Activated naive CD8-positive, alpha-beta T cell treated with anti-CD3 and anti-CD28 coated beads for 36 hours (primary cell): ENCODE measurements at places on chromosomes 3 and 15.

- H3K27ac ChIP-seq: no peak overlapping the region
- H3K27me3 ChIP-seq: peaks cover 60% of the 10 kb centered on the region
- no peaks in the 10 kb centered on the region for H3K36me3 ChIP-seq
Measured at GRCh38 chr15:65400760-65401610, 21.8 kb downstream of the IGDCC4 start.

DNA sequence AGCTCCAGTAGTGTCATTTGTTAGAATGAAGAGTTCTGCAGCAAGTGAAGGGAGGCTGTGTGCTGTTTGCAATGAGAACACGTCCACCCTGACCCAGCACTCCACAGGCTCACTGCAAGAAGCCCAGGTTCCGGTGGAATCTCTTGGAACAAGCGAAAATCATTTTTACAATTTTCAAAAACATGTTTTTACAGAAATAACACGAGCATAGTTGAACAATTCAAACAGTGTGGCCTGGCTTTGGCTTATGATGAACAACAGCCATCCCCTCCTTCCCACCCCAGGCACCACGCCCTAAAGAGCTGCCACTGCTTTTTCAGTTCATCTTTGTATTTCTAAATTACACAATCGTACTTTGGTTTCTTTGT is 59.5 kb upstream of the KY start:
- peaks cover 8% of the 10 kb centered on the region for H3K27me3 ChIP-seq
- no peak overlapping the region for H3K4me3 ChIP-seq
- no peaks in the 10 kb centered on the region for H3K36me3 ChIP-seq
- no peaks in the 10 kb centered on the region for H3K4me1 ChIP-seq

DNA sequence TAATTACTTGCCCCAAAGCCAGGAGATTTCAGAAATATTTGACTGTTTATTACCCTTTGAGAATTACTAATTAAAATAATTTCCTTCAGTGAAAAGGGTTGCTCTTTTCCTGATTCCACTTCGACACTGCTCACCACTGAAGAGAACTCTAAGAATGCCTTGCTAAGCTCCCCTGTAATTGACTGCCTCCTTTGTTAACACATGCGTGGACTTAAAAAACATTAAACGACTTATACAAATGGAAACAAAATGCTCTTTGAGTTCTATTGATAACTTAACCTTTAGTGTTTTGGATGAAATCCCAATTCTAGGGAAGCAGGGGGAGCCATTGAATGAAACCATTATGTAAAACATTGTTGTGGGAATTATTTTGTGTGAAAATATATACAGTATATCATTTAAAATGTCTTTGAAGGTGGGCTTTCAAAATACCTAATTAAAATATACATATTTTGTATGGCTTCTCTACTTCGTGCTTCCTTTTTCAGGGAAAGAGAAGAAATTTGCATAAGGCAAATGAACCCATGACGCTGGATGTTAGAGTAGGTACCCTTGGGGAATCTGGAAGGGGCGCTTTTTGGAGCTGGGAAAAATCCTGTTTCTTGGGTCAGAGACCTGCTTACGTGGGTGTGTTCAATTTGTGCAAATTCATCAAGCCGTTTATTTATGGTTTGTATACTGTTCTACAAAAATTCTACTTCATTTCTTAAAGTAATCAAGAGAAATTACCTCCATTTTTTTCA is 64.2 kb downstream of the WWTR1 start:
- H3K27me3 ChIP-seq: peaks cover 12% of the 10 kb centered on the region
- no peak overlapping the region for H3K27ac ChIP-seq
- no peaks in the 10 kb centered on the region for H3K4me1 ChIP-seq
- no peaks in the 10 kb centered on the region for H3K36me3 ChIP-seq
- no peak overlapping the region for H3K4me3 ChIP-seq

DNA sequence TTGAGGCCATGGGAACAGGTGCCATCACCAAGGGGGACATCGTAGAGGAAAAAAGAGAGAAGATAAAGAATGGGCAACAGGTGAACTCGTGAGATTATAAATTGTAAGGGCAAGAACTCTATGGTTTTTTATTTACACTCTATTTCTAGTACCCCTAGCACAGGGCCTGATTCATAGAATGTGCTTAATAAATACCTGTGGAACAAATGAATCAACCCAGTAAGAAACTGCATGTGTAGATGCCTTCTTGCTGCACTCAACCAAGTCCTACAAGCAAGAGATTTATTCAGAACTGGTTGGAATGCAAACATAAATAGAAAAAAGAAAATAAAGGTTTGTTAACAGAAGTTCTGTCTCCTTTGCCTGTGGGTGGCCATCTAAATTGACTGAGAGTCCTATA is 18.7 kb upstream of the KPNA1 start:
- no peak overlapping the region for H3K4me3 ChIP-seq
- no peaks in the 10 kb centered on the region for H3K27me3 ChIP-seq
- H3K27ac ChIP-seq: peak overlapping the region; percentile 80
- peaks cover 34% of the 10 kb centered on the region for H3K36me3 ChIP-seq
- H3K4me1 ChIP-seq: peaks cover 38% of the 10 kb centered on the region

DNA sequence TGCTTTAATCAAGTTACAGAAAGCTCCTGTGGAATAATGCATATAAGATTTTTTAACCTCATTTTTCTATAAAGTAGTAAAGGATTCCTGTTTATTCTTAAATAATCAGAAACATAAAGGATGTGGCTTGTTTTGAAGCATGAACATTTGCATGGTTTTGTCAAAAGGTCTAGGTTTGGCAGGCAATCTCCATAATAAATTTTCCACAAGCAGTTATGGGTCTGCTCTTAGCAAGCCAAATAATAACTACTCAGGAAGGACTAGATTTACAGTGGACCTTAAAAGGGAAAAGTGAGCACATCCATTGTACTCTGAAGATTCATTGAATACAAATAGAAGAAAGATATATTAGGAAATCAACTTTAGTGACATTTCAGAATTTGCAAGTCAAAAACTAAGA is 407.3 kb upstream of the CBLB start:
- no peak overlapping the region for H3K27ac ChIP-seq
- peaks cover 13% of the 10 kb centered on the region for H3K36me3 ChIP-seq
- H3K27me3 ChIP-seq: no peaks in the 10 kb centered on the region
- H3K4me1 ChIP-seq: peaks cover 21% of the 10 kb centered on the region
- H3K4me3 ChIP-seq: no peak overlapping the region

DNA sequence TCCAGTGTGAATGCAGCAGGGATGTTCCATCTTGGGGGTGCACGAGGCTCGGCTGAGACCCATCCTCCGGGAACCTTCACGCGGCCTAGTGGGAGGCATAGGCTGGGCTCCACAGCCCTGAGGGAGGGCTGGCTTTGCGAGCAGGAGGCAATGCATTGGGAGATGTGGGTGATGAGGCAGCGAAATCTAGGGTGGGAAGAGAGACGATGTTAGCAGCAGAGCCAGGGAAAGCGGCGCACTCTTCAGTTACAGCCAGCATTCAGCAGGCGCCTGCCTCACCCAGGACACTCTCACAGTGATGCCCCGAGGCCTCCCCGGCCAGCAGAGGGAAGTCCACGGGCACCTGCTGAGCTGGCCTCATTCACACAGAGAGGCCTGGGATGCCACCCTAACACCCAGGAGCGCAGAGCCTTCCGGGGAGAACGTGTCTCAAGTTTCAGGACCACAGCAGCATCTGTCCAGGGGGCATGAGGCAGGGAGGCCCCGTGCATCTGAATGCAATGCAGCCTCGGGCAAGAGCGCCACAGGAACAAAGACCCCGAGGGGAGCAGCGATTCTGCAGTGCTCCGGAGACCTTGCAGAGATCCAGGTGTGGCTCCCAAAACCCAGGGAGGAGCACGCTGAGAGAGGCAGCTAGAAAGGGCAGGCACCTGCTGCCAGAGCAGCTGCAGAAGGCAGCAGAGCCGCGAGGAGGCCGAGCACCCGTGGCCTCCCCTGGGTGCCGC is 102.4 kb downstream of the NUP210 start:
- no peak overlapping the region for H3K4me3 ChIP-seq
- no peaks in the 10 kb centered on the region for H3K4me1 ChIP-seq
- DNase-seq: no peak
- H3K36me3 ChIP-seq: peaks cover 21% of the 10 kb centered on the region

- H3K36me3 ChIP-seq: no peaks in the 10 kb centered on the region
- peak; percentile 18 for DNase-seq
- H3K27me3 ChIP-seq: no peaks in the 10 kb centered on the region
- no peak overlapping the region for H3K4me3 ChIP-seq
Measured at GRCh38 chr3:71652781-71653413, 69.4 kb upstream of the FOXP1 start.

DNA sequence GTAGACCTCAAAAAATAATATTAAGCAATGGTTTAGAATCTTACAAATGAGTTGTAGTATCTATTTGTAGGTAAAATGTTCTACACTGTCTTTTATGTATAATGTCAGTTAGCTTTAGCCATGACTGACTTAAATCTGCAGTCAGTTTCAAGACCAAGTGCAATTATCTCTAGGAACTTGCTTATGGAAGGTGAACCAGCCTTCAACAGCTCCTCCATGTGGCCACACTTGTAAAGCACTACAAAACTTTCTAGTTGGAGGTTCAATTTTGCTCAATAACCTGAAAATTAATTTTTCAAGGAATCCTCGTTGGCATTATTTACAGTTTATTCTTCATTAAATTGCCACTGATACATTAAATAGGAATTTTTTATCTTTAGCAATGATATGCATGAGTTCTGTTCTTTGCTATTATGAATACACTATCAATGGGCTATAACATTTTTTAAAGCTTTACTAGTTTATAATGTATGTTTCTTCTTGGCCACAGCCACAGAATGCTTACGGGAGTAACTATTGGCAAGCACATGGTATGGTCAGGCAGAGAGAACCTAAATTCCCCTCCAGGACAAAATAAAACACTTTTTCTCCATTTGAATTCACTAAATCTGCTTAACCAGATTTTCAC is 315.3 kb upstream of the UBE2E2 start:
- no peaks in the 10 kb centered on the region for H3K27me3 ChIP-seq
- H3K36me3 ChIP-seq: no peaks in the 10 kb centered on the region
- DNase-seq: no peak
- H3K4me1 ChIP-seq: no peaks in the 10 kb centered on the region
- no peak overlapping the region for H3K27ac ChIP-seq

DNA sequence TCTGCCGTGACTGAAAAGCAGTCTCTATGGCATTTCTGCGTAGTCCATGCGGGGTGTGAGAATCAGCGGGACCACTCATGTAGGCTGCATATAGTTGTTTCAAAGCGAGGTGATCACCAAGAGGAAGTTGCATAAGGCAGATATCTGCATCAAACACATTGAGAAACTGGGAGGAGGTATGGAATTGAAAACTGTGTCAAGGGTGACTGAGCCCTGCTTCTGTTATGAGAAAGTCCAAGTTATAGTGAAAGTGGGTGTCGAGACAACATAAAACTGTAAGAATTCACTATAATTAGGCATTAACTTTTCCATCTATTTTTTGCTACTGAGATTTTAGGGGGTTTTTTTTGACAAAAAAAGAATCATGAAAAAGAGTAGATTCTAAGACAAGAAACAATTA is 109.3 kb downstream of the ZIC1 start:
- no peaks in the 10 kb centered on the region for H3K27me3 ChIP-seq
- no peak overlapping the region for H3K4me3 ChIP-seq
- no peaks in the 10 kb centered on the region for H3K36me3 ChIP-seq

DNA sequence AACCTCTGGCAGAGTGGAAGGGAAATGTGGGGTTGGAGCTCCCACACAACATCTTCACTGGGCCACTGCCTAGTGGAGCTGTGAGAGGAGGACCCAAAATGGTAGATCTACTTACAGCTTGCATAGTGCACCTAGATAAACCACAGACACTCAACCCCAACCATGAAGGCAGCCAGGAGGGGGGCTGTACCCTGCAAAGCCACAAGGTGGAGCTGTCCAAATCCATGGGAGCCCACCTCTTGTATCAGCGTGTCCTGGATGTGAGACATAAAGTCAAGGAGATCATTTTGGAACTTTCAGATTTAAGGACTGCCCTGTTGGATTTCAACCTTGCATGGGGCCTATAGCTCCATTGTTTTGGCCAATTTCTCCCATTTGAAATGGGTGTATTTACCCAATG is 20.9 kb downstream of the TP63 start:
- no peak for DNase-seq
- no peaks in the 10 kb centered on the region for H3K36me3 ChIP-seq
- no peak overlapping the region for H3K4me3 ChIP-seq
- no peaks in the 10 kb centered on the region for H3K4me1 ChIP-seq
- no peaks in the 10 kb centered on the region for H3K27me3 ChIP-seq

DNA sequence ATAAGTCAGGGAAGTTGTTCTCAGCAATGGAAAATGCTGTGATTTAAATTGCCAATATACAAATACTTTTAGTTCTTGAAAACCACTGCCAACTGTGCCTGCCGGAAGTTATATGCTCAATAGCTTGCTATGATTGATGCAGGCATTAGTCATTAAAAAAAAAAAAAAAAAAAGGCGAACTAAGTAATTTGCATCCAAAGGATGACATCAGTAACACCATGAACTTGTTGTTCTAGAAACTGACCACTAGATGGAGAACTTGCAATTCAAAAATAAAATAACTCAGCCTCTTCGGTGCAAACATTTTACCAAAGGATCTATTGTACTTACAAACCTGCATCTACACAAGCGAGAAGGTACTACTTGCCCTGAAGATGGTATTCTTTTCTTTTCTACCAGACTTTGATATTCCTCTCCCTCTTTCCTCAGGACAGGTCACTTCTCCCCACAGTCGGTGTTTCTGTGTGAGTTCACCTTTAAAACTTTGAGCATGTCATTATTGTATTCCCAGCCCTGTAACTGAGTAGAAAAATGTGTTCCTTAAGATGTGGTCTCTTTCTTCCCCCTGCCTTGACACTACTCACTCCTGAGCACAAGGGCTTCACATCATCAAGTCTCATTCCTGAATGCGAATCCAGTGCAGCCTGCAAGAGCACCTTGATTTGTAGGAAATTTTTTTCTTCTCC is 115.0 kb upstream of the VEPH1 start:
- peaks cover 11% of the 10 kb centered on the region for H3K27me3 ChIP-seq
- H3K4me3 ChIP-seq: no peak overlapping the region
- no peak overlapping the region for H3K27ac ChIP-seq
- H3K36me3 ChIP-seq: no peaks in the 10 kb centered on the region

DNA sequence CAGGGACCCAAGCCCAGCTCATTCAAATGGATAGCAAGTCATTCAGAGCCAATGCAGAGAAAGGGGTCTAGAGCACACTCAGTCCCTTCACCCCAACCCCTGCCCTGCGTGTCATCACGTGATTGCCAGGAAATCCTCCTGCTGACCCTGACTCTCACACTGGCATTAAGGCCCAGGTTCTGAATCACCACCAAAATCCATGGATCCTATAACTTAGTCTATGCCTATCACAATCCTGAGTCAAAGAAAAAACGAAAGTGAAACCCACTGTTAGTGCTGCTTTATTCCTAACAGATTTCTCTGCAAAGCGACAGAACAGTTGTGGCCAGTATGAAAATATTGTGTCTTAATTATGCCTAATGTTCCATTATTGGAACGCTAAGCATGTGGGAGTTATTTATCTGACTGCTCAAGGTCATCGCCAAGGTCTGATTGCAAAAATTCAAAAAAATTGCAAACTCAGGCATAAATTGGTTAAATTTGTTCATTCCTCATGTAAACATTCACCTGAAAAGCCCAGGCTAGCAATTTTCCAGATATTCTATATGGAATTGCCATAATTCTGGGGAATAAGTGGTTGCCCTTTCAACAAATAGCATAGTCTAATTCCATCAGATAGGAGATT is 108.7 kb upstream of the EIF1B start:
- H3K4me1 ChIP-seq: no peaks in the 10 kb centered on the region
- H3K4me3 ChIP-seq: no peak overlapping the region
- no peaks in the 10 kb centered on the region for H3K36me3 ChIP-seq
- H3K27me3 ChIP-seq: no peaks in the 10 kb centered on the region
- H3K27ac ChIP-seq: no peak overlapping the region
